GM12891 (cell line): ENCODE measurements at places on chromosomes 3 and 15.

- DNase-seq: no peak
These were observed 4.0 kb downstream of the CFAP100 start for GRCh38 chr3:126398423-126399350.

DNA sequence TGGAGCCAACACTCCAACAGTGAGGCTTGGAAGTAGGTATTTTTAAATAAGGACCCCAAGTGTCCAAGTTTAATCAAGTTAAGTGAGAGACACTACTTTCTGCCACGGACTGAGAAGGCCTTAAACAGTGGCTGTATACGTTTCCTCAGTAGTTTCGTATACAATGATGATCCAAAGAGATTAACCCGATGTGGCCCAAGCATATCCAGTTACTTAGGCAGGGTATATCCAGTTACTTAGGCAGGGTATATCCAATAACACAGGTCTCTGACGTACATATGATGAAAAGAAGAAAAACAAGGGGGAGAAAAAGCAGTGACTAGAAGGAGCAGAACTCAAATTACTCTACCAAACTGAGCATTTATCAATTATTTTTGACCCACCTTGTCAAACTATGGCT is 591.4 kb downstream of the FOXP1 start:
- no peak for DNase-seq

GRCh38 chr3:37227870-37228549 is 53.6 kb upstream of the LRRFIP2 start:
- no peak for DNase-seq

- no peak for DNase-seq
These were observed 153.4 kb upstream of the TSPAN3 start for GRCh38 chr15:77224352-77224751.

DNA sequence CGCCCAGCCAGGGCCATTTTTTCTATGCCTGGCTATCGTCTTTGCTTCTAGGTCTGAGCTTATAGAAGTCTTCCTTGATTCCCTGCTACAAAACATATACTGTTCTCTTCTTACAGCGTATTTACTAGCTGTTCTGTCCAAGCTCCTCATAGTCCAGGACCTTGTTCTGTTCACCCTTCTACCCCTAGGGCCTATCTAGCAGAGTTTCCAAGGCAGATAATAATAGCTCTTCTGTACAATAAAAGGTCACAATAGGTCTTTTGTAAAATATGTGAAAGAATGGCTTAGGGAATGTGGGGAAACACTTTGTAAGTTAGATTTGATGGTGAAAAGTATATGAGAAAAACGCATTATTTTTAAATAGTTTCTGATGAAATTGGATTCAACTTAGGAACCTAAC is 158.2 kb downstream of the P3H2 start:
- no peak for DNase-seq

DNA sequence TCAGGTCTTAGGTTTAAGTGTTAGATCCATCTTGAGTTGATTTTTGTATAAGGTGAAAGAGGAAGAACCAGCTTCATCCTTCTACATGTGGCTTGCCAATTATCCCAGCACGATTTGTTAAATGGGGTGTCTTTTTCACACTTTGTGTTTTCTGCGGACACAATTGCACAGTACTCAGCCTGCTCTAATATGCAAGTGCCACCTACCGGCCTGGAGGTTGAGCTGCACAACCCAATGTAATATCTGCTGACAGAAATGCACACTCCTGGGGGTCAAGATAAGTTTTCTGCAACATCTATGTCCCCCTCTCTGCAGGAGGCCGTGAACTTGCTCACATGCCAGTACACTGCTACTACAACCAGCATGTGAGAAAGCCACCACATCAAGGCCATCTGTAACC is 791.9 kb upstream of the ROBO1 start:
- DNase-seq: no peak

GRCh38 chr3:30692498-30693130 is 86.2 kb downstream of the TGFBR2 start:
- DNase-seq: no peak

- no peak for DNase-seq
These were observed 188.0 kb upstream of the MRPL3 start for GRCh38 chr3:131690800-131691199.

GRCh38 chr3:69364354-69364753 is 21.5 kb downstream of the FRMD4B start:
- no peak for DNase-seq

GRCh38 chr3:52574056-52574965 is 37.9 kb downstream of the UQCC5 start:
- no peak for DNase-seq

DNA sequence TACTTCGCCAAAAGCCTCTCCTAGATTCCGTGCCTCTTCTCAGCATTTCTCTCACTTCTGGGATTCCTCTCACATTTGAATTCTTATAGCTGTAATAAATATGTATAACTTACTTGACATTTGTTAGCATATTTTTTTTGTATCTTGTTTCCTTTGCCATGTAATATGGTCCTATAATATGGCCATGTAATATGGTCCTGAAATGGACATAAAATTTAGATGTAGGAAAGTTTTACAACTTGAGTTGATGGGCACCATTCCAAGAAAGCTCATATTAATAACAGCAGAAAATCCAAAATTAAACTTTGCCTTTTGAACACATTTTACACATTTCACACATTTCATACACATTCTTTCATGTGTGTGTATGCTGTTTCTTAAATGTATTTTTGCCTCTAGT is 480.6 kb downstream of the RBMS3 start:
- no peak for DNase-seq

GRCh38 chr15:45091161-45091560 is 22.8 kb downstream of the DUOX2 start:
- DNase-seq: no peak

DNA sequence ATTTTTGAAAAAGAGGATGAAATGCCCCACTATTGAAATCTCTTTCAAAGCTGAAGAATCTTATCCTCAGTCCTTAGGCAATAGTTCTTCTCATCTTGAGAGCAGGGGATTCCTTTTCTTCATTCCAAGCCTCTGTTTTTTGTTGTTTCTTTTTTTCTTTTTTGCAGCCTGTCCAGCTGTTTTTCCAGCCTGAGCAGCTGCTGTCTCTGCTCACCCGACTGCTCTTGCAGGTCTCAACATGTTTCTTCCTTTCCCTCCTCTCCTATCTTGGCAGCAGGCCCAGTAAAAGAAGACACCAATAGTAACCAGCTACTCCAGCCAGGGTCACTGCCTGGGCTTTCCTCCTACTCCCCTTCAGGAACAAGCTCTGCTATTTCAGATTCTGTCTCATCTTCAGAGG is 23.8 kb downstream of the MEX3B start:
- no peak for DNase-seq

DNA sequence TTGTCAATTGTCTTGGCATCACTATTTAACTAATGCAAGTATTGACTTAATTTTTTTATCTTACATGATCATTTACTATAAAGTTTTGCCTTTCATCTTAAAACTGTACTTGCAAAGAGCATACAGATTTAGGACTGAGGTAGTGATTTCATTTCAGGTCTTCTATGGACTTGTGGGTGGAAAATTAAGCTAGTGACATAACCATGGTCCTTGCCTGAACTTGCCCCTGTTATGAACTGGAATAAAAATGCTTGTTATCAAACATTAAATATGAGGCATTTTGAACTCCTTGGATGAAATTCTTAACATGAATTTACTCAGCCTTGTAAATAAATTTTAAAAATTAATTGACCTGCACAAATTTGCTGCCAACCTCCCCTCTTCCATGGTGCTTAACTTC is 712.0 kb downstream of the NAALADL2 start:
- no peak for DNase-seq

DNA sequence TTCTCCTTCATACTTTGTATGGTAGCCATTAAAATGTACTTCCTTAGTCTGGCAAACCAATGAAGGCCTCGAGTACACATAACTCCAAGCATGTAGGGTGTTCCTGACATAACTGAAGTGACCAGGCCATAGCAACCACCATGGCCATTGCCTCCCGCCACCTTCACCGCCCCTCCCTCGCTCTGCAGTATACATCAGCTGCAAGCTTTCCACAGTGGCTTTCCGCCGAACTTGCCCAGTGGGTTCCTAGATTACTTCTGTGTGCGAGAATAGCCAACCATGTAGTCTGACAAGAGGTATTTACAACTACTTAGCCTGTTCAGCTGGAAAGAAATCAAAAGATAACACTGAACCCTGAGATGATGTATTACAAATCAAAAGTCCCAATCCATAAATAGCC is 3.4 kb upstream of the CTNNB1 start:
- DNase-seq: no peak

- DNase-seq: no peak
These were observed 78.9 kb upstream of the TTC14 start for GRCh38 chr3:180523040-180523439.

GRCh38 chr3:1292571-1293071 is 199.8 kb downstream of the CNTN6 start:
- no peak for DNase-seq

DNA sequence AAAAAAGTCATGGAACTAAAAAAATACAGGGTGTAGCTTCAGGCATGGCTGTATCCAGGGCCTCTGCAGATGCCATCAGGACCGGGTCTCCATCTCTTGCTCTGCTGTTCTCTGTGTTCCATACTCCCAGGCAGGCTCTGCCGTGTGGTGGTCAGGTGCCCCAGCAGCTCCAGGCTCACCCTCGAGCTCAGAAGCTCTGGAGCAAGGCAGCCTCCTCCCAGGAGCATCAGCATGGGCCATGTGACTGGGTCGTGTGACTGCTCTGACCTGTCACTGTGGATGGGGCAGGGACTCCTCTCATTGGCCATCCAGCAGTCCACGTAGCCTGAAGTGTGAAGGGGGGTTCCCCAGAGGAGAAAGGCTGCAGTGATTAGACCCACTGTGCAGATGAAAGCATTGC is 8.5 kb downstream of the FBLN2 start:
- no peak for DNase-seq

GRCh38 chr3:197292083-197292646 is 6.2 kb downstream of the DLG1 start:
- DNase-seq: no peak

- no peak for DNase-seq
These were observed 36.5 kb downstream of the CAPN3 start for GRCh38 chr15:42395838-42396237.

- DNase-seq: no peak
These were observed 52.3 kb upstream of the HACD2 start for GRCh38 chr3:123637131-123637530.

DNA sequence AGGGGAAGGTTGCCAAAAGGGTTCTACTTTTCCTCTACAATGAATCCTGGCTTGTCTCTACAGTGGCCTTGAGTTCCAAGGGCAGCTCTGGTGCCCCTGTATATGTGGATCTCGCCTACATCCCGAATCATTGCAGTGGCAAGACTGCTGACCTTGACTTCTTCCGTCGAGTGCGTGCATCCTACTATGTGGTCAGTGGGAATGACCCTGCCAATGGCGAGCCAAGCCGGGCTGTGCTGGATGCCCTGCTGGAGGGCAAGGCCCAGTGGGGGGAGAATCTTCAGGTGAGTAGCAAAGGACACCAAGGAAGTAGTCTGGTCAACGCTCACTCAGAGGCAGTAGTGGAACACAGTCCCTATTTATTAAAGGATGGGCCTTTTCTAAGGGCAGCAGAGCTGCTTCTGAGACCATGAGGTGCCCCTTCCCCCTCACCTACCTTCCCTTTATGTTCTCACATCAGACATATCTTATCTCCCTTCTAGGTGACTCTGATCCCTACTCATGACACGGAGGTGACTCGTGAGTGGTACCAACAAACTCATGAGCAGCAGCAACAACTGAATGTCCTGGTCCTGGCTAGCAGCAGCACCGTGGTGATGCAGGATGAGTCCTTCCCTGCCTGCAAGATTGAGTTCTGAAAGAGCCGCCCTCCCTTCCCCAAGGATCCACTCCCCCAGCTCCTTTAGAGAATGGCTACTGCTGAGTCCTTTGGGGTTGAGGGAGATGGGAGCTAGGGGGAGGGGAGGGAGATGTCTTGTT is 12.4 kb downstream of the MAP1A start:
- no peak for DNase-seq

DNA sequence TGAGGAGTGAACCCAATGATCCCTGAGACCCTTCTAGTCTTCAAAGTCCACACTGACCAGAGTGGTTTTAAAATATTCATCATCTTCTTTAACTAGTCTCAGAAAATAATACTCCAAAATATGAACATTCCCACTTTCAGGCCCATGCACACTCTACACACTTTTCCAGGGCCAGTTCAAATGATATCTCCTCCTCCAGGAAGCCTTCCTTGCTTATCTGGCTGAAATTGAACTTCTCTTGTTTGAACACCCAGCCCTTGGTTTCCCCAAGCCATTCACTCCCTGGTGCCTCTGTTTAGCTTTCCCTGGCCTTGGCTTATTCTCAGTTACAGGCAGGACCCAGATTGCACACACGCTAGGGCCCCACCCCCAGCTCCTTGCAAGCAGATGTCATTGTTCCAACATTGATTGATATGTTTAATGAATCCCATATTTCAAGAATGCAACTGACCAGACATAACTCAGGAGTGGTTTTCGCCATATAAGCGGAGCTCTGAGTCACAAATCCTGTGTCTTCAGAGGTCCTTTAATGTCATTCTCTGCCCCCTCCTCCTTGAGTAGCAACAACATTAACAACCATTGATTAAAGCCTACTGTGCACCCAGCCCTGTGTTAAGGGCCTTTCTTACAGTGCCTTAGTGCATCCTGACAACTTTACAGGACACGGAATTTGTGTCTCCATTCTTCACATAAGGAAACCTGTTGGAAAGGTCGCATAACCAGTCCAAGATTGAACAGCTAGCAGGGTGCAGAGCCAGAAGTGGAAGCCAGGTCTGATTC is 2.1 kb downstream of the ITGA11 start:
- no peak for DNase-seq

DNA sequence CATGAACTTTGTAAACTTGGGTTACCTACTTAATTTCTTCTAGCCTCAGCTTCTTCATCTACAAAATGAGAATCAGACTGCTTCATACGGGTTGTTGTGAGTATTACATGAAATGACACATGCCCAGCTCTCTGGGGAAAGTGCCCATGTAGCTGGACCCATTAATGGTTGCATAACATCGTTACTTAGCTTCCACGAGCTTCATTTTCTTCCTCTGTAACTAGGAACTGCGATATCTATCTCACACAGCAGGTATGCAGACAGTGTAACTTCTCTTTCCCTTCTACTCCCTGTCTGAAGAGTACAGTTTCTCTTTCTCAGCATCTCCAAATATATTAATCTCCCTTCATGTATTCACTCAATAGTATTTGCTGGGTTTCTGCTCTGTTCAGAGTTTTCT is 37.9 kb upstream of the DLG1 start:
- no peak for DNase-seq

DNA sequence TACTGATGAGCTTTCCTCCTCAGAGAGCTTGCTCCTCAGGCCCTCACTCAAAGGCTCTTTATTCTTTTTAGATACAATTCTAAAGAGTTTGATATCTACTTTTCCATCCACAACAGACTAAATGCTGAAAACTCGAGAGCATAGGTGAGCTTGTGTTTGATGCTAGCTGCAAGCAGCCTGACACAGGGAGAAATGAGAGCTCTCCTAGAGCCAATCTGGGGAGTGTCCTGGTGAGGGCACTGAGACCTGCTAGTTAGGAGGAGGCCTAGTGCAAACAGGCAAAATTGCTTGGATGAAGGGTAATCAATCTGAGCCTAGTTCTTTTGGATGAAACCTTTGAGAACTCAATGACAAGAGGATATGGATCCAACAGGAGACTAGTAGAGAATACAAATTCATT is 300.8 kb downstream of the ZBTB20 start:
- DNase-seq: no peak

GRCh38 chr3:95717048-95717447 is 1097.3 kb upstream of the EPHA6 start:
- no peak for DNase-seq

GRCh38 chr3:176479248-176479647 is 718.0 kb downstream of the TBL1XR1 start:
- DNase-seq: no peak
